Retinal pigment epithelial cell (primary cell): ENCODE measurements at places on chromosomes 5 and 9.

GRCh38 chr5:105101577-105101976, 1539.0 kb upstream of the NUDT12 start:
- peak; percentile 67 for DNase-seq

- DNase-seq = no peak
Observed at GRCh38 chr5:50720061-50720710, 53.7 kb downstream of the PARP8 start.

GRCh38 chr9:12774861-12775678, at the start of gene LURAP1L:
LURAP1L (plus strand) TSS chr9:12775020; CDS start chr9:12775716, 696 bp downstream.
- DNase-seq = peak; percentile 34

DNA sequence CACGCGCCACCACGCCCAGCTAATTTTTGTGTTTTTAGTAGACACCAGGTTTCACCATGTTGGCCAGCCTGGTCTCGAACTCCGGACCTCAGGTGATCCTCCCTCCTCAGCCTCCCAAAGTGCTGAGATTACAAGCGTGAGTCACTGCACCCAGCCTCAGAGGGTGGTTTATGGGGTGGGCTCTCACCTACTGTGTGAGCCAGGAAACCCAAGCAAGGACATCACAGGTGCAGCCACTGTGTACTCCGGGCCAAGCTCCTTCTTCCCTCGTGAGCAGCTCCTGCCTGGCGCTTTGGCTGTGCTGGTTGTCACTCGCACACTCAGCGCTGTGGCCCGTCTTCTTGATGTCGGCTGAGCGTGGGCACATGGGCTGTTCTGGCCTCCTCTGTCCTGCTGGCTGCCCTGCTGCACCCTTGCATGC, 70.1 kb downstream of the WNK2 start:
- no peak for DNase-seq

DNA sequence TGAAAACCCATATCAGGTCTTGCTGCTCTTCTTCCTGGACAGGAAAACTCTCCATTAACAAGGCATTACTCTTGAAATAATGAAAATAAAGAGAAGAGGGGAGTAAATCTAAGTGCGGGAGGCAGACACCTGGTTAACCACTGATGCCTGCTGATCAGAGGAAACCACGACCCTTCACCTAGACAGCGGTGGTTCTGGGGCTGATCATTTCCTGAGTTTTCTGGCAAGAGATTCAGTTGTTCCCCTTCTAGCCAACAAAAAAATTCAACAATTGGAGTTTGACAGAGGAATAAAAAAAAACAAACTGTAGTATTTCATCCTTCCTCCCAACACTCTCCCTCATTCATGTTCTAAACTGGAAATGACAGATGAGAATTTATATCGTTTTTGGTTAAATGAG, 3.0 kb downstream of the RLN2 start:
- no peak for DNase-seq

- peak; percentile 31 for DNase-seq
Observed at GRCh38 chr9:6383551-6384225, 29.3 kb upstream of the UHRF2 start.

DNA sequence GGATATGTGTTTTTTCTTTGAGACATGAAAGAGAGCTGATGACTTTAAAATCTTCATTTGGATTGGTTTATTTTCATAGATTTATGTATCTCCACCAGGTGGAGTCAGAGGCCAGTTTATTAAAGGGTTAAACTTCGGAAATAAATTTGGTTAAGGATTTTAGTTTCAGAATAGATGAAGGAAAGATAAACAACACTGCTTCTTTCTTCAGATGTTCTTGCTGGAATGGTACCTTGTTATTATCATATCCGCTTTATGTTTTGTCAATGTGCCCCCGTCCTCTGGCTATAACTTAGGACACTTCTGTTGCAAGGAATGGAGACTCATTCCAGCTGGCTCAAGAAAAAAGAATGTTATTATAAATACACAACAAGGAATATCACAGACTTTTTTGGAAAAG, 81.2 kb downstream of the ALDH1A1 start:
- DNase-seq = no peak

- no peak for DNase-seq
Observed at GRCh38 chr9:684941-685340, 156.6 kb upstream of the DMRT1 start.

DNA sequence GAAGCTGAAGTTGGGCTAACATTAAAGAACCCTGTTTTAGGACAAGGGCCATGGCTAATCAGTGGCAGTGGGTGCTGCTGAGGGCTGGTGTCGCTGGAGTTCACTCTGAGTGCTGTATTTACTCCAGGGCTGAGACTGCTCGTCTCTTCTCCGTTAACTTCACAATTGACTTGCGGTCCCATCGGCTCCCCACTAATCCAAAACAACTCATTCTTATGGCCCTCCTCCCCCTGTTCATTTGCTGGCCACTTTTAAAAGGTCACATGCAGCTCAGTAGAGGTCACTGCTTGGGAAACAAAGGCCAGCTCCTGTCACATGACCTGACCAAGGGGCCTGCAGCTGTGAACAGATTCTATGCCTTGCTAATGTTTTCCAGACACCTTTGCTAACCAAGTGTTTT, 38.4 kb downstream of the PTCH1 start:
- no peak for DNase-seq

DNA sequence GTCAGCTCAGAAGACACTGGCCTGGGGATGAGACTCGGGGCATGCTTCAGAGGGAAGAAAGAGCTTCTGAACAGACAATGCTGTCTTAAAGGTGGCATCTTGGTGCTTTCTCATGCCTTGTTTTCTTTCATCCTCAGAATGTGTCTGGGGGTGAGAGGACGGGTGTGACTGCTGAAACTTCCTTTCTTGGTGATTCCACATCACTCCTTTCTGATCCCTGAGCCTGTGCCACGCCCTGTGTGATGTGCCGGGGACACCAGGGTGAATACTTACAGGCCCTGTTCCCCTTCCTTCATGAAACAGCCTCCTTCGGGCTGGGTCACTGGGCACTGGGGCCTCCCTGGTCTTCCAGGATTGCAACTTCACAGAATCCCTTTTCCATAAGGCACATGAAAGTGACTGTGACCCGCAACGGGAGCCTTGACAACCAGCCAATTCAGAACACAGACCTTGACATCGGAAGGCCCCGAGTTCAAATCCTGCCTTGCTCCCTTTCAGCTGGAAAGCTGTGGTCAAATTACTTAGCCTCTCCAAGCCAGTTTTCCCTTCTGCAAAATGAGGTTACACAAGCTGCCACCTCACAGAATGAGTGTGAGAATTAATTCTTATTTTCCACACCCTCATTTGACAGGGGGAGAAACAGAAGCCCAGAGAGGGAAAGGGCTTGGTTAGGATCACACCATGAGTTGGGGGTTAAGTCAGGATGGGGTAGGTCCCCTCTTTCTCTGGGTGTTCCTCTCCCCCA, 44.1 kb upstream of the IL17B start:
- no peak for DNase-seq

- no peak for DNase-seq
Observed at GRCh38 chr9:112396416-112396815, 16.5 kb downstream of the HSDL2 start.

DNA sequence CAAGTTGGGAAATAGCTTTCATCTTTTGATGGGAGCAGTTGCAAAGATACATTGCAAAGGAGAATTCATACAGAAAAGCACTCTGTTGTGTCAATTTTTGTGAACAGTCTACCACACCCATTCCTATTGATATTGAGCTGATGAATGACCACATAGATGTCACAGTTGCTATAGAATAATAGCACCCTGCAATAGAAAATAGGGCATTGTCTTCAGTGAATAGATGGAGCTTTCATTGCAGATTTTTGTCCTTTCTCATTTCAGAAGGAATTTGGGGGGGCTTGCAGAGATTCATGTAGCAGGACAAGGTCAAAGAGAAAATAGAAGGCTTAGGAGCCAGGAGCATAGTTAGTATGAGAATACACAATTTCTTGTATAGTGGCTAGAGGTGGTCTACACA, 237.9 kb downstream of the TMEM38B start:
- DNase-seq = no peak
